Germinal center (tissue), 1 donor: ENCODE measurements at places on chromosomes 4 and X.

DNA sequence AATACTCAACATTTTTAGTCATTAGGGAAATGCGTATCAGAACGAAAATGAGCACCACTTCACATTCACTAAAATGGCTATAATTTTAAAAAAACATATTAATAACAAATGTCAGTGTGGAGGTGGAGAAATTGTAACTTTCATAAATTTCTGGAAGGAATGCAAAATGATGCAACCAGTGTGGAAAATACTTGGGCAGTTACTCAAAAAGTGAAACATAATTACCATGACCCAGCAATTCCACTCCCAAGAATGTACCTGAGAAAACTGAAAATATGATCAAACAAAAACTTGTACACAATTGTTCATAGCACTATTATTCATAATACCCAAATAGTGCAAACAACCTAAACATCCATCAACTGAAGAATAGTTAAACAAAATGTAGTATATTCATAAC is 76.1 kb upstream of the FAM241A start:
- no peak for DNase-seq

DNA sequence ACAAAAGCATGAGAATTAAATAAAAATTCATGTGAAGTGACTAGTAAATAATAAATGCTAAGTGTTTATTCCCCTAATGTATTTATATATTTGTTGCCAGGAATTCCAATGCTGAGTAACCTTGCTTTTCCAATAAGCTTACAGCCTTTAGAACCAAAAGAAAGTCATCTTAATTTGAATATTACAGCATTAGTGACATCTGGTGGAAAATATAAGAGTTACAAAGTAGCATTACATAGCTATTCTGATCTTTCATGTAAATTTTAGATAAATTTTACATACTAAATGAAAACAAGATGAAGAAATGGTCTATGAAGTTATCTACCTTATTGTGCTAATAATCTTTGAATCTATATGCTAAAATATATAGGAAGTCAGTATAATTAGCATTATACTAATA is 10.4 kb downstream of the MAD2L1 start:
- peak; percentile 10 for DNase-seq

DNA sequence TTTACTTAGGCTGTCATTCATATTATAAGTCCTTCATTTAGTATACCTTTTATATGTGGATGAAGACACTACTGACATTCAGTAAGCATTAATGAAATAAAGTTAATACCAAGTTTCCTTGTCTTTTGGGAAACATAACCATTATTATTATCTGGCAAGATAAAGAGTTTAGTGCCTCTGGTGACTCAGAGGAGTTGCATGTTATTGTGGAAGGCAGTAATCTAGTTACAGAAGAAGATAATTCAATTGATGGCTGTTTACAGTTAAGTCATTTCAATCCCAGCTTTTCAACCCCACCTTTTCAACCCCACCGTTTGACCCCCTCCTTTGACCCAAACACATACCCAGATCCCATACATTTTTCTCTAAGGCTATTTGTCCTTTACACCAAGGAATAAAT is 143.8 kb downstream of the FANCB start:
- no peak for DNase-seq

DNA sequence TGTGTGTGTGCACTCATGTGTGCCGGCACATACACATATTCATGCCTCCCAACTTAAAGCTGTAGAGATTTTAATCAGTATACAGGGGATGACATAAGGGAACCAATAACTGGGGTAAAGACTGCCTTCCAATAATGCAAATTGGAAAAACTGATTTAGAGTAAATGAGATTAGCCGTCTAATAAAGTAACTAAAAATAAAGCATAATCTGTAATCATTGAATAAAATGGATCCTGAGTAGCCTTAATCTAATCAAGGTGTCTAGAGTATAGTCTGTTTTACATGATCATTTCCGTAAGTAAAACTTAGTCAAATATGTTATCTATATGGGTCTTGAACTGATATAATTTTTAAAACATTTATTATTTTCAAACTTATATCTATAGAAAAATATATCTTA is 925.8 kb downstream of the FSTL5 start:
- no peak for DNase-seq

DNA sequence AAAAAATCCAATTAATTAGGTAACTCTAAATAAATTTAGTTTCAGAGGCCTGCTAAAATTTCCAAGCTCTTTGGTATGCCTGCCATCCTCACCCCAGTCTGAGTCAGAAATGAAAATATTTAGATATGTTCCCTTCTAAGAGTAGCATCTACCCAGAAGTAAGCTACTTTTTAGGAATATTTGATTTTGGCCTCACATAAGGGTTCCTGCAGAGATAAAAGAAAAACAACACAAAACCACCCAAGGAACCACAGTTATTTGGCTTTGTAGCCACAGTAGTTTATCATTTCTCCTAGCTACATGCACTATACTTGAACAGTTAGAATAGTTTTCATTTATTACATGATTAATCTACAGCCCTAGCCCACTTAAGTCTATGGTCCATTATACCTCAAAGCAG is 192.6 kb upstream of the FAM241A start:
- DNase-seq: no peak

DNA sequence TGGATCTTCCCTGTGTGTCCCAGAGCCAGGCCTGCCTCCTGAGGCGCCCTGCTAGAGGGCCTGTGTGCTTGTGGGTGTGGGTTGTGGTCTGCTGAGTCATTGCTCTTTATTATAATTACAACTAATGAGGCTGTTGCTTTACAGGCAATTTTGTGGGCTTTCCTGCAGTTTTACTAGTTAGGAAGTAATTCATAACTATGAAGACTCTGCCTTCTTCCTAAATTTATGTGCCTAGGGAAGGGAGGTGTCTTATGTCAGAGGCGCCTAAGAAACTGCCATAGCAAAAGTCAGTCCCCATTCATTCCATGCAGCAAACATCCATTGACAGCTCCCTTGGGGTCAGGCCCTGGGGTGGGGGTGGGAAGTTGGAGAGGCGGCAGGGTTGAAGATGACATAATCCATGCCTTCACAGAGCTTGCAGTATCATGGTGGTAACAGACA is 359.2 kb downstream of the IDS start:
- no peak for DNase-seq

- no peak for DNase-seq
Observed at GRCh38 chr4:57137261-57137660, 27.1 kb upstream of the IGFBP7 start.

GRCh38 chr4:17491196-17491595 is 20.7 kb downstream of the QDPR start:
- no peak for DNase-seq

DNA sequence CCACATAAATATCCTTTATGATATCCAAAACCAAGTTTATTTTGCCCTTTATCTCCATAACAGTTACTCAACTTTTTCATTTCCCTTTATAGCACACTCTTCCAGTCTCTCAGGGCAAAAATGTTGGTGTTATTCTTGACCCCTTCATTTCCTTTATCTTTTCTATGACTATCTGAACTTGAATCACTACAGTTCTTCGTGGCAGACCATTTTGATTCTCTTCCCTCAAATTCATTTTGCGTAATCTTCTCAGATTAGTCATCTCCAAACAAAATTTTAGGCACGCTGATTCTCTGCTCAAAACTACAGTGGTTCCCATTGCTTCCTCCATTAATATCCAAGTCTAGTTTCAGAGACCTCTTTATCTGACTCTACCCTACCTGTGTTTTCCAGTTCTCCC is 26.1 kb downstream of the RUFY3 start:
- DNase-seq: no peak

DNA sequence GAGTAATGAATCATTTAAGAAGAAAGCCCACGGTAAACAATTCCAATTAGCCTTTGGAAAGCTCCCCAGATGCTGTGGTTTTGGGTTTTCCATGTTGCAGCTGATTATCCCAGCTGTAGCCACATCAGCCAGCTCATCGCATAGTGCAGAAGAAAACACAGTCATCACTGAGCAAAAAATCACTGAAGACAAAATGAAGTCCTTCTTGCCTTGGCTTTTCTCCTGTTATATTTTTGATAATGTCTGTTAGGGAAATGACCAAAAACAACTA is 193.0 kb upstream of the C1QTNF7 start:
- no peak for DNase-seq
